ENCODE measurements at places on chromosomes 2 and 18.

DNA sequence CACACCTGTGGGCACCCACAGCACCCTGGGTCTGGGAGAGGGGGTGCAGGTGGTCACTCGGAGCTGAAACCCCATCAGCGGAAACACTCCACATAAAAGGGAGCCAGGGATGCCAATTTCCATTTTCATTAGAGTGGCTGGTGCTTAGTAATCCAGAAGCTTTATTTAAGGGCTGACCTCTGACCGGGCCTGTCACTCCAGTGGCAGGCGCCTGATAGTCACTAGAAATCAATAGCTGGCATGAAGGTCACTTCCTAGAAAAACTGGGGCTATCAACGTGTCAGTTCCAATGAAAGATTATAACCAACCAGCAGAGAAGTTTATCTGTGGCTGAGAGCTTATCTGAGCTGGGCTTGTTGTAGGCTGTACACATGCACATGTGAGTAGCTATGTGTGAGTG lies 333.7 kb upstream of the SKOR2 start:
- no peak for DNase-seq

GRCh38 chr2:148593421-148593820 lies 51.1 kb upstream of the EPC2 start:
- no peak for DNase-seq

- no peak for DNase-seq
Measured at GRCh38 chr2:10271946-10272345, 30.8 kb upstream of the HPCAL1 start.

GRCh38 chr18:50469380-50469781 lies 90.5 kb upstream of the MAPK4 start:
- no peak for DNase-seq

GRCh38 chr2:53549497-53549896 lies 218.1 kb upstream of the CHAC2 start:
- no peak for DNase-seq

- DNase-seq: no peak
Measured at GRCh38 chr2:150532879-150533278, 45.4 kb upstream of the RND3 start.

GRCh38 chr18:57131101-57131500 lies 15.8 kb upstream of the BOD1L2 start:
- no peak for DNase-seq

GRCh38 chr2:74685408-74685807 lies 31.4 kb downstream of the SEMA4F start:
- DNase-seq: no peak

DNA sequence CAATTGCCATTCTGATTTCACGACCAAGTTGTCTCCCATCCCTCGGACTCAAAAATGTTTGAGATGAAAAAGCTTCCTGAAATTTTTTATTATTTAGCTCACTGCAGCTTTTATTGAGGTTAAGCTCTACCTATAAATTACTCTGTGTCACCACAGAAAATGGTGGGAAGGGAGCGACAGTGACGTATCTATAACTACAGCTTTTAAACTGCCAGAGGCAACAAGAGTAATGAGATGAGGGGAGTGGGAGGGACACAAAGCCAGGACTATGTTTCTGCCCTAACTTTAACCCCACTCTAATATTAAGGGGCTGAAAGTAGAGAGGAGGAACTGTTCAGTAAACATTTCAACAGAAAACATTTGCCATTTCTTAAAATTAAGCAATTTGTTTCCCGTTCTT lies 37.4 kb downstream of the SMAD2 start:
- DNase-seq: no peak

- DNase-seq: no peak
Measured at GRCh38 chr18:6732952-6733351, 3.4 kb downstream of the ARHGAP28 start.

GRCh38 chr2:85307527-85307897 lies 20.3 kb downstream of the TGOLN2 start:
- no peak for DNase-seq

- DNase-seq: no peak
Measured at GRCh38 chr2:172467382-172467781, 40.0 kb downstream of the ITGA6 start.

- DNase-seq: no peak
Measured at GRCh38 chr2:66660804-66661203, 225.9 kb downstream of the MEIS1 start.

GRCh38 chr2:219477815-219478214 lies 20.9 kb upstream of the GMPPA start:
- DNase-seq: no peak

- DNase-seq: no peak
Measured at GRCh38 chr2:98454073-98454472, 9.4 kb downstream of the INPP4A start.

GRCh38 chr2:28678175-28678855 lies 73.3 kb upstream of the PPP1CB start:
- no peak for DNase-seq

- no peak for DNase-seq
Measured at GRCh38 chr2:62340994-62341484, 145.1 kb downstream of the B3GNT2 start.

GRCh38 chr18:49834258-49834657 lies 20.9 kb upstream of the ACAA2 start:
- DNase-seq: no peak

DNA sequence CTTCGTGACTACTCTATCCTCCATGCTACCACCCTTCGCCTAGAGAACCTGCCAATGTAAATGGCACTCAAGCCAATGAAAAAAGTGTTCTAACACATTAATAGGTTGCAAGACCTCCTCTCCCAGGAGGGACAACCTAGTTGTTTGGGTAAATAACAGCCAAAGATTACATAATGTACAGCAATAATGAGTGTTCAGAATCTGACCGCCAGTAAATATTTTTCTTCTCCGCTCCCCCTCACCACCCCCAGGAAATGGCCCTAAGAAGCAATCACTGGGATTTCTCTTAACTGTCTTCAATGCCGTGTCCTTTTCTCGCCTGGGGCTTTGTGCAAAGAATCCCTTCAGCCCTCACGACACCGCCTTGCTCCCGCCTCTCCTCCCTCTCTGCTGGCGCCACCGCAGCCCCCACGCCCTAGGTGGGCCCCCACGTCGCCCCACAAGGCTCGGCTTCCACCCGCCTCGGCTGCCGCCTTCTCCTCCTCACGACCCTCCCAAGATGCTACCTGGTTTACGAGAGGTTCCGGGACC lies 458 bp downstream of the HYCC2 start:
- no peak for DNase-seq

DNA sequence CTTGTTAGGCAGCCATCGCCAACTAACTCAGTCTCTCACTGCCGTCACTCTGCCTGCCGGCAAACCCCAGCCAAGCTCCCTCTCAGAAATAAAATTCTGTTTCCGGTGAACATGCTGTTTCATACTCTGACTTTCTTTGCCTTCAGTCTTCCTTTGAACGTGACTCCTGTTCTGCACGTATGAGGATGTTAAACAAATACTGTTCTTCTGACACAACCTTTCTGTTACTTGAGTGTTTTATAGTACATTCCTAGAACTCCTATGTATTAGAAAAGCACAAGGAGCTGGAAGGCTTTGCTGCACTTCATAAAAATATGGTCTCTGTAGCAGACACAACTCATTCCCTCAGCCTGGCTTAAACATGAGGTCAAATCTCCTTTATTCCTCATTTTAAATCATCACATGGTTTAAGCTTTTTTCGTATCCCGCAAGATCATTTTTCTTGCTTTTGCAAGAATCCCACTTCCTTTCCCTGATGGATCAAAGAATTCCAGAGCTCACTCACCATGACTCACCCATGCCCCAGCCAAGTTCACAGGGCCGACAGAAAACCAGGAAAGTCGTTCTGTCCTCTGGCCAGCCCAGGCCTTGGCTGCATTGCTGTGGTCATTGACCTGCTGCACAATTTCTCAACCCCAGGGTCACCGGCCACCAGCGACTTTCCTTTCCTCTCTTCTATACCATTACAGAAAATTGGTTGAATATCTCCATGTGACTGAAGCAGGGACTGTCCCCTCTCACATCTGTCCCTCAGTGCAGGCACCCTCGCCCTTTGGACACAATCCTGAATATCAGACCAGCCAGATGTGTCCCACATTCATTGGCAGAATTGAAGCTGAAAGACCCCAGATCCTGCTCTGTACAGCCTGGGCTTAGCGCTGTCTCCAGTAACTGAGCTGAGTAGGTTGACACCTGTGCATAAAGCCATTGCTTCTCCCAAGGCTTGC lies 183.1 kb upstream of the ARL4C start:
- no peak for DNase-seq

GRCh38 chr18:36772241-36772723 lies 56.5 kb downstream of the TPGS2 start:
- no peak for DNase-seq

- DNase-seq: no peak
Measured at GRCh38 chr18:53544917-53545316, 679.6 kb downstream of the MBD2 start.

DNA sequence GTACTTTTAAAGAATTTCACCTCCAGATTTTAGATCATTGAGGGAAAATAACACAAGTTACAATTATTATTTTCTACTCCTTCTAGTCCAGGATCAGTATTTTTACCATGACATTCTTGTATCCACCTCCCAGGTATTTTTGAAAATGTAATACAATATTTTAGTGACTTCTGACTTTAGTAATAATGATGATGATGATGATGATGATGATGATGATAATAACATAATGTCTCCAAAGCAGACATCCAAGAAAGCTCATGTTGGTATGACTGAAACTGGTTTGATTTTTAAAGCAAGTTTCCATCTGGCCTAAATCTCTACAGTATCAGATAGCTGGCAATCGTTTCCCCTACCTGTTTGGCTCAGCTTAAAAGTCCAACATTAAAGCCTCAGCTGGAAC lies 140.0 kb upstream of the GULP1 start:
- DNase-seq: no peak

DNA sequence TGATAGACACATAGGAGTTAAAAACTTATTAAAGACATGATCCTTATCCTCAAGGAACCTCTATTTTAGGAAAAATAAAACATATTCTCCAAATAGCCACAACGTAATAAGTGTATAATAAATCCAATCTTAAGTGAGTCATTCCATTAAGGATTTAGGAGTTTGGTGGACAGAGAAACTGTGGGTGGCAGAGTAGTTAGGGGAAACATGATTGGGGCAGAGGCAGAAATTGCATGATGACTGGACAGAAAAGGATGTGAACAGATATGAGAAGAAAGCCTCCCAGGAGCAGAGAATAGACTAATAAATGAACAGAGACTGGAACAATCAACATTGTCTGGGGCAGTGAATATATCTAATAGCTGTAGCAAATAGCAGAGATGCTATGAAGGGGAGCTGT lies 48.1 kb upstream of the SIGLEC15 start:
- no peak for DNase-seq

DNA sequence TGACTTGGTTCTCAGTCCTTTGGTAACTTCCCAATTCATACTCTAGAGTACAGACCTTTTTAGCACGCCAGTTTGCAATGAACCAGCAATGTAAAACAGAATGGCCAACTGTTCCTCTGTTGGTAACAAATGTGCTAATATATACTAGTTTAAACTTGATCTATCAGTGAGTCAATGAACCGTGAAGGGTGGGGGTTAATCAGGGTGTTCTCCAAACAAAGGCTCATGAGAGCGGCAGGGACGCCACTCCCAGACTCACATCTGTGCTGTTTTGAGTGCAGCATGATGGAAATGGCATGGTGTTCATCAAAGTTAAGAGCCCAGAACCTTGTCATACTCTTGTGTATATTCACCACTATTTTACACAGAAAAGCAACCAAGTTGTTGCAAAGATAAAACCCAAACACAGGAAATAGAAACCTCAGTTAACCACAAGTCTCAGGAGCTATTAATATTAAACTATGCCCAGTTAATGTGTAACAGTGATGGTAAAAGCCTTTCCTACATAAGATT lies 70.3 kb downstream of the CERKL start:
- DNase-seq: no peak

DNA sequence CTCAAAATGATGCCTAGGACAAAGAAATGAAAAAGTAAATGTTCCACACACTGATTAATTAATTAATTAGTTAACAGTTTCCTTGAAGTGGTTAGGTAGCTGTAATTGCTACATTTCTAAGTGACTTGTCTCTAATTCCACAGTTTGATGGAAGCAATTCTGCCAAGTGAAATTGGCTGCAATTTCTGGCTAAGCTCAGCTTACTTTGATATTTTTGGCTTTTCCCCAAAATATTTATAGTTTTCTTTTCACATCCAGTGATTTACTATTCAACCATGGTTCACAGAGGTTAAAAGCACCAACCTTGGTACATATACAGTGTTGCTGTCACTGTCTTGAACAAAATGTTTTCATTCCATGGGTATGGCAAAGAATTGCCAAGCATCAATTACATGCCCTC lies 459.5 kb upstream of the CDH20 start:
- no peak for DNase-seq

- DNase-seq: no peak
Measured at GRCh38 chr18:63085611-63086010, 234.0 kb downstream of the BCL2 start.

DNA sequence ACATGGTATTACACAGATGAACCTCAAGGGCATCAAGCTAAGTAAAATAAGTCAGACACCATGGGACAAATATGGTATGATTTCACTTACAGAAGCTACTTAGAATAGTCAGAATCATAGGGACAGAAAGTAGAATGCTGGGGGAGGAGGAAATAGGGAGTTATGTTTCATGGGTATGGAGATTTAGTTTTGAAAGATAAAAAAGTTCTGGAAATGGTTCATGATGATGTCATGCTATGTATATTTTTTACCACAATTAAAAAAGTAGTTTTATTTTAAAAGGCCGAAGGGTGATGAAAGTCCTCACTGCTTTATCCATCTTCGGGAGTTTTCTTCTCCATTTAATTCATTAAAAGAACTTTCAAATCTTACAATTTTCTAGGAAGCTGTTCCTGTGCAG lies 181.9 kb downstream of the CALCRL start:
- DNase-seq: no peak

Data from H1 (cell line).